ENCODE measurements at places on chromosomes 3 and 15.

DNA sequence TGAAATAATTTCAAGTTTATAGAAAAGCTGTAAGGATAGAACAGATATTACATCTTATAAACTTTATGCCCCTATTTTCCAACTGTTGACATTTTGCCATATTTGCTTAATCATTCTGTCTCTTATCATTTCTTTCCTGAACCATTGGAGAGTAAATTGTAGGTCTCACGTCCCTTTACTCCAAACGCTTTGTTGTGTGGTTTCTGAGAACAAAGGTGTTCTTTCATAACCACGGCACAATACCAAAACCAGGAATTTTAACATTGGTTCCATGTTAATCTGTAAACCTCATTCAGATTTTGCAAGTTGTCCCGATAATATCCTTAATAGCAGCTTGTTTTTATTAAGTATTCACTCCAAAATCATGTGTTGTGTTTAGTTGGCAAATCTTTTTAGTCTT, 134.8 kb downstream of the AKAP13 start:
- no peak for DNase-seq

DNA sequence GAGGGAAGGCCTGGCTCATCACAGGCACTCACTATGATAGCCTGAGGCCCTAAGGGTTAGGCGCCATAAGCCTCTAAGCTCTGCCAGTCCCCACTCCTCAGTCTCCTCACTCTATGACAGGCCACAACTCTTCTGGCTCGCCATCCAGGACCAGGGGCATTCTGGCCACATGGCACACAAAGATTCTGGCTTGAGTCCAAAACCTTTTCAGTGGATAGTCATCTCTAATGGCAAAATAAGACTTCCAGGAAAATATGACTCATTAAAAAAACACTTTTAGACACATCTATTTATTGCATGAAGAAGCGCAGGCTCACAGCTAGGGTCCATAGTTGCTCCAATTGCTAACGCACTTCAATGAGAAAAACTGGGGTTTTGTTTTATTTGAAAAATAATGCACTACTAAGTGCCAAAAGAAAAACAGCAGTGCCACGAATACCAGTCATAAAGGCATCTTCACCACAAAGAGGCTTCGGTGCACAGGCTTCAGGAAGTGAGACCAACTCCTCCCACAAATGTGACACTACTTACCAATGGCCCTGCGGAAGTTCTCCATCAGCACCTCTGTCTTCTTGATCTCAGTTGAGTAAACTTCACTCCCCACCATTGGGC, 11.1 kb downstream of the RUVBL1 start:
- no peak for DNase-seq

DNA sequence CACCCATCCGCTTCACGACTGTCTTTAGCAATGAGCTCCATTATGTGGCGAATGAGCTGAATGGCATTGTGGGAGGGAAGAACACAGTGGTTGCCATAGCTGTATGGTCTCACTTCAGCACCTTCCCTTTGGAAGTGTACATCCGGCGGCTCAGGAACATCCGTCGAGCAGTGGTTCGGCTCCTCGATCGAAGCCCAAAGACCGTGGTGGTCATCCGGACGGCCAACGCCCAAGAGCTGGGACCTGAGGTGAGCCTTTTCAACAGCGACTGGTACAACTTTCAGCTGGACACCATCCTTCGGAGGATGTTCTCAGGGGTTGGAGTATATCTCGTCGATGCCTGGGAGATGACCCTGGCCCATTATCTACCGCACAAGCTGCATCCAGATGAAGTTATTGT, 27.8 kb upstream of the NFKBIZ start:
- no peak for DNase-seq

GRCh38 chr15:67715170-67715569, 110.1 kb upstream of the SKOR1 start:
- no peak for DNase-seq

DNA sequence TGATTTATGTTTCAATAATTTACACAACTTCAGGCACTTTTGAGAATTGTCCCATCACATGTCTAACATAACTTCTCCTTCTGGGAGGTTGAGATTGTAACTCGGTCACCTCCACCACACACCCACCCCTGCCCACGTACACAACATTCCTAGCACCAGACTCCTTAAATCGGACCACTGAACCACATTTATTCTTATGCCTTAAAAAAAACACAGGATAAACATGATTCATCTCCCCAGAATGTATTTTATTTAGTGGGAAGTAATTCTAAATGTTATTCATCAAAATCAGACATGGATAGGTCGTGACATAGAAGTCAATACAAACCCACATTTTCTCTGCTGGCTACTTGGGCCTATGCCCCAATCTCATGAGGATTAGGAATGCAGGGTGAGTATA, 3.0 kb downstream of the SNTN start:
- no peak for DNase-seq

DNA sequence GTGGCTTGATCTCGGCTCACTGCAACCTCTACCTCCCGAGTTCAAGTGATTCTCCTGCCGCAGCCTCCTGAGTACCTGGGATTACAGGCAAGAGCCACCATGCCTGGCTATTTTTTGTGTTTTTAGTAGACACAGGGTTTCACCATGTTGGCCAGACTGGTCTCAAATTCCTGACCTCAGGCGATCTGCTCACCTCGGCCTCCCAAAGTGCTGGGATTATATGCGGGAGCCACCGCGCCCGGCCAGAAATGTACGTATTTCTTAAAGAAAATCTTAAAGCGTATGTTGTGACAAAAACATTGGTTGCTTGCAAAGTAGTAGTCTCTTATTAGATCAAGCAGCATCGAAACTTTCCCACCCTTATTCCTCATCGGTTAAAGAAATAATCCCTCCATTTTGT, 748.9 kb upstream of the NR2F2 start:
- no peak for DNase-seq

DNA sequence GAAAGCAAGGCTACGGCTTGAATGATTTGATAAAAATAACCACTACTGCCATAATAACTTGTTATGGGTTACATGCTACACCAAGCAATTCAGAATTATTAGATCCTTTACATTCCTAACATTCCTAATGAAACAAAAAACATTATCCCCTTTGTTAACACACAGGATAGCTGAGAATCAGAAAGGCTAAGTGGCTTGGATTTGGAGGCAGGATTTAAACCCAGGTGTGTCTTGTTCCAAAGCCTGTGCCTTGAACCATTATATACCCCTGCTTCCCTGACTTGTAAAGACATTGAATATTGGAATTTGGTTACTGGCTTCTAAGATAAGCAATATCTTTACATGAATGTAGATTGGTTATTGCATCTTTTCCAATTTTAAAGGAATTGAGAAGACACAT, 417.1 kb upstream of the GOLIM4 start:
- DNase-seq, result no peak

- no peak for DNase-seq
Measured at GRCh38 chr3:79019924-79020173, 747.9 kb downstream of the ROBO1 start.

GRCh38 chr15:71612397-71612722, 198.0 kb upstream of the NR2E3 start:
- DNase-seq, result no peak

- no peak for DNase-seq
Measured at GRCh38 chr3:18687286-18687685, 262.1 kb upstream of the SATB1 start.

GRCh38 chr3:111218615-111219014, 147.0 kb downstream of the NECTIN3 start:
- no peak for DNase-seq

GRCh38 chr15:40853241-40853890, 9.5 kb downstream of the SPINT1 start:
- DNase-seq, result no peak

- DNase-seq, result no peak
Measured at GRCh38 chr15:31489281-31489680, 162.6 kb downstream of the KLF13 start.

DNA sequence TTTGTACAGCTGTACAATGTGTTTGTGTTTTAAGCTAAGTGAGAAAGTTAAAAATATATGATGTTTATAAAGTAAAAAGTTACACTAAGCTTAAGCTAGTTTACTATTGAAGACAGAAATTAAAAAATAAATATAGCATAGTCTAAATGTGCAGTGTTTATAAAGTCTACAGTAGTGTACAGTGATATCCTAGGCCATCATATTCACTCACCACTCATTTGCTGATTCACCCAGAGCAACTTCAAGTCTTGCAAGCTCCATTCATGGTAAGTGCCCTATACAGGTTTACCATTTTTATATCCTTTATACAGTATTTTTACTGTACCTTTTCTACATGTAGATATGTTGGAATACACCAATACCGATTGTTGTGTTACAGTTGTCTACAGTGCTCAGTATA, 553.2 kb upstream of the TBL1XR1 start:
- no peak for DNase-seq

DNA sequence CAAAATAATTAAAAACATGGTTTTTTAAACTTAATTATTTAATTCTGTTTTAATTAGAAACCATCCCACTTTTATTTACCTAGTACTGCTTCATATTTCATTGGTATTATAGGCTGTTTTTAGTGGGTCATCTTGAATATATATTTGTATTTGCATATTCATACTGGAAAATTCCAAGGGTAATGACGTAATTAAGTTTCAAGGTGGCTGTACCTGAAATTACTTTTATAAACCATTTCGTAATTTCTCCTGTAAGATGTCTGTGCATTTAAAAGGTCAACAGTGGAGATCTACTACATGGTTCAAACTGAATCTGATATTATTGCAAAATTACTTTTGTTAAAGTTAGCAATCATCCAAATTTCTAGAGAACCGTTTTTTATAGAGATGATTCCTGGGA, 133.8 kb upstream of the NAALADL2 start:
- DNase-seq, result no peak

GRCh38 chr3:182327196-182327681, 466.1 kb upstream of the ATP11B start:
- no peak for DNase-seq

DNA sequence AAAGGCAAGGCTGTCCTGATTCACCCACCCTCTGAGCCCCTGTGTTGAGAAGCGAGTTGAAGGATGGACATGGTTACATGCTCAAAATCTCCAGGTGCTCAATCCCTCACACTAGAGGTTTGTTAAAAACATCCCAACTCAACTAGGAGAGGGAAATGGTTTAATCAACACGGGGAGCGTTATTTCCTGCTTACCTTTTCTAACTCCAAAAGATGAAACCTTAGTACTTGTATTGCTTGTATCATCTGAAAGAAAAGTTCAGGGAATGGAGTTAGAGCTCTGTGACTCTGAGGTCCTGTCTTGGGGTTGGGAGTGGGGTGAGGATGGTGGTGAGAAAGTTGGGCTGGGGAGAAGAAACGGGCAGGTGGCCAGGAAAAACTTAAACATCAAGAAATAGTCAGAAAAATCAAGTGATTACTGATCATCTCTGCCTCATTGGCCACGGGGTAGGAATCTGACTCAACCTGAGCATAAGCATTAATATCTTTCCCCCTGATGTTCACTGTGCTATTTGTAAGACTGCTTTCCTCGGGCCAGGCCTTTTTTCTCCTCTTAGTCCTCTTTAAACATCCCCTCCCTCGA, 5.9 kb downstream of the MEIS2 start:
- DNase-seq, result no peak
